NCI-H460 (cell line): ENCODE measurements at places on chromosomes 1 and 21.

DNA sequence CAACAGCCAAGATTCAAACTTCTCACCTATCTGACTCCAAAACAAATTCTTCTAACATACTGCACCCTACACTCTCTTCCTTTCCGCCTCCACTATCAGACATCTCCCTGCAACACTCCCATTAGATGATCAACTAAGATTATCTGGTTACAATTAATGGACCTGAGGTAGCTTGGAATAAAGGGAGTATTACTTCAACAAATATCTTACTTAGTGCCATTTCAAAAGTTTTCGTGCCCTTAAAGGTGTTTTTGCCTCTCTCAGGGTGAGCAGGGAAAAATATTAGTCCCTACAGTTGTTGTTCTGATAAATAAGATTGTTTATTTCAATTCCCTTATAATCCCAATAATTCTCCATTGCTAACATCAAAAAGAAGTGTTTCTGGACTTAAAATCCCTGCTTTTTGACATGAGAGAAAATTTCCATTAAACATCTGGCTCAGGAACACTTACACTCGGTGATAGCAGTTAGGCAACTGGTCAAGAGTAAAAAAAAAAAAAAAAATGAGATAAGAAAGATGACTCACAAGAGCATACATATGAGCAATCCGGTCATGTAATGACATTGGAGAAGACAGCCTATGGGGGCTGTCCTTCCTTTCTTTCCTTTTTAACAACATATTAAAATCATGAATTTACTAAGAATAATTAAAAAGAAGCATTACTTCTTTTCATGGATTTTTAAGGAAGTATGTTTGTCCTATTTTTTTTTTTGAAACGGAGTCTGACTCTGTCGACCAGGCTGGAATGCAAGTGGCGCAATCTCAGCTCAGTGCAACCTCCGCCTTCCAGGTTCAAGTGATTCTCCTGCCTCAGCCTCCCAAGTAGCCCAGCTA is 7.6 kb downstream of the RSBN1 start:
- peak; percentile 46 for DNase-seq

DNA sequence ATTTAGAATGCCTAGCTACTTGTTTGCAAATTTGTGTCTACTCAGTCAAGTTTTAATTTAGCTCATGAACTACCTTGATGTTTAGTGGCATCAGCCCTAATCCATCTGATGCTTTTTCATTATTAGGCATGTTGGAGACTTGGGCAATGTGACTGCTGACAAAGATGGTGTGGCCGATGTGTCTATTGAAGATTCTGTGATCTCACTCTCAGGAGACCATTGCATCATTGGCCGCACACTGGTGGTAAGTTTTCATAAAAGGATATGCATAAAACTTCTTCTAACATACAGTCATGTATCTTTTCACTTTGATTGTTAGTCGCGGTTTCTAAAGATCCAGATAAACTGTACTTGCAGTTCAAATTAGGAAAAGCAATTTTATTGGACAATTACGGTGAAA is 7.6 kb downstream of the SOD1 start:
- DNase-seq = no peak

DNA sequence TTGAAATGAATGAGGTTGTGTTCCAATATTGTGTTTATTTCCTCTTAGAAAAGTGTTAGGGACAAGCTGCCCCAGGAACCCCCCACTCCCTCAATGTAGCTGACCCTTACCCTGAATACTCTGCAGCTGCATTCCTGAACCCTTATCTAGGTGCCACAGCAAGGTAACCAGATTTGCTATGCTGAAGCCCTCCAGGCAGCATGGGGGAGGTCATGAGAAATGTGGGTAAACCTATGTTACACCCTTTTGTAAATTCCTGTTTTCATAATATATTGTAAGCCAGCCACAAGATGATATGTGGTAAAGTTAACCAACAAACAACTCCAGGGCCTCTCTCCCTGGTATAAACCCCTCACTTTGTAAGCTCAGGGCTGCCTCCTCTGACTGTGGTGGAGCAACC is 27.8 kb upstream of the CLDN8 start:
- no peak for DNase-seq

GRCh38 chr1:219812491-219813203 is 115.7 kb downstream of the SLC30A10 start:
- peak; percentile 72 for DNase-seq

- DNase-seq = no peak
Measured at GRCh38 chr1:70331962-70332361, 22.6 kb downstream of the ANKRD13C start.
